NCI-H446 (cell line): ENCODE measurements at places on chromosomes 5 and 9.

- no peak for DNase-seq
These were observed 10.7 kb downstream of the PRUNE2 start for GRCh38 chr9:76895186-76895585.

DNA sequence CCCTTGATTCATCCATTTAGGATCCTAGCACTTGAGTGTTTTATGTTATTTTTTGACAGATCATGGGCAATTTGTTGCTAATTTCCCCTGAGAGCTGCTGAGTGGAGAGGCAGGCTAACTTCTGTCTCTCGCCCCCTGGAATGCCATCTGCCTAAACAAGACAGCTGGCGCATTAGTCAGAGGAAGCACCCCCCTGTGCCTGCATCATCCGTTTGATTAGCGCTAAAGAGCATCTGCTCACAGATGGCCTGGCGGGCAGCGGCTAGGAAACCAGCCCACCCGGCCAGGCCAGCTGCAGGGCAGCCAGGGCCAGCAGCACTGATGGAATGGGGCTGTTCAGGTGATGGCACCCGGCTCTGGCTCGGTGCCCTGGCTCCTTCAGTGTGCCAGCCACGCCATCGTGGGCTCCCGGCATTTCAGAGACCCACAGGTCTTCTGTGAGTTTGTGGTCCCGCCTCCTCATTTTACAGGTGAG, 22.9 kb upstream of the ASS1 start:
- peak; percentile 72 for DNase-seq

DNA sequence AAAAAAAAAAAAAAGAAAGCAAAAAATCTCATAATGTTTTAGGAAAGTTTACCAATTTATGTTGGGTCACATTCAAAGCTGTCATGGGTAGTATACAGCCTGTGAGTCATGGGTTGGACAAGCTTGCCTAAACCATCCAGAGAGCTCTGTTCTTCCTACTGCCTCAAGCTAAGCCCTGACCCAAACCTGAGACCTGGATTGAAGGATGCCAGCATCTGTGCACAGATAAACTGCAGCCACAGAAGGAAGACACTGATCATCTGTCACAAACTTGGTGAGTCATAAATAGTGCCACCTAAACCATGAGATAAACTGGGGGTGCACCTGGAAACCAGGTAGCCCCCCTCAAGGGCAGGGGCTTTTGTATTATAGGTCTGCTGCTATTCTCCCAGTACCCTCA, 31.0 kb downstream of the CSF2 start:
- no peak for DNase-seq

DNA sequence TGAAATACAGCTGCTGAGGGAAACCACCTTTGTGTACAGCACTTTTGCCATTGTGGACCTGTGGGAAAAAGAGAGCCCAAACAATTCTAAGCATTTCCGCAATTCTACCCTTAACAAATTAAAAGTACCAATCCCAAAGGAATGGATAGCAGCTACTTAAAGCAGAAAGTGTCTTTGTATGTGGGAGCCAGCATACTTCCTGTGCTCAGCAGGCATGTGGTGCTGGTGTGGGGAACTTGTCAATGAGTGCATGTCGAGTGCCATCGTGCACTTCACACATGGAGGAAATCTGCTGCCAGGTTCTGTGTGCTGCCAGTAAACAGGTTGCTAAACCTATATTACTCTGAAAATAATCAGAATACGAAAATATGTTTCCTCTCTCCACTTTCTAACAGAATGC, 399.0 kb downstream of the LRRC70 start:
- DNase-seq: no peak

DNA sequence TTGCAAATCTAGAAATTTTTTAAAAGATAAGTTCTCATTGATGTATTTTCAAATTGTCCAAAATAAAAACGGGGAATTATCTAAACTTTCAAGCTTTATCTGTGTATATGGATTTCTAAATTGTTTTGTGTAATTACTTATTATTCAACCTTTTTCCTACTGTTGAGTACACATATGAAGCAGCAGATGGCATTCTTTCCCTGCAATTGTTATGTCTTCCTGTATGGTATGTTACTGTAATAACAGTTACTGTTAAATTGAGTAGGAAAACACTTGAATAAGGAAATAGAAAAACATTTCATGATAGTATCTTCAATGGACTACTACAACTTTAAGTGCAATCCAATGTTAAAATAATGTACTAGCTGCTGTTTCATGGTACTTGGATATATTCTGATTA, 124.8 kb downstream of the RANBP17 start:
- DNase-seq: peak; percentile 19

DNA sequence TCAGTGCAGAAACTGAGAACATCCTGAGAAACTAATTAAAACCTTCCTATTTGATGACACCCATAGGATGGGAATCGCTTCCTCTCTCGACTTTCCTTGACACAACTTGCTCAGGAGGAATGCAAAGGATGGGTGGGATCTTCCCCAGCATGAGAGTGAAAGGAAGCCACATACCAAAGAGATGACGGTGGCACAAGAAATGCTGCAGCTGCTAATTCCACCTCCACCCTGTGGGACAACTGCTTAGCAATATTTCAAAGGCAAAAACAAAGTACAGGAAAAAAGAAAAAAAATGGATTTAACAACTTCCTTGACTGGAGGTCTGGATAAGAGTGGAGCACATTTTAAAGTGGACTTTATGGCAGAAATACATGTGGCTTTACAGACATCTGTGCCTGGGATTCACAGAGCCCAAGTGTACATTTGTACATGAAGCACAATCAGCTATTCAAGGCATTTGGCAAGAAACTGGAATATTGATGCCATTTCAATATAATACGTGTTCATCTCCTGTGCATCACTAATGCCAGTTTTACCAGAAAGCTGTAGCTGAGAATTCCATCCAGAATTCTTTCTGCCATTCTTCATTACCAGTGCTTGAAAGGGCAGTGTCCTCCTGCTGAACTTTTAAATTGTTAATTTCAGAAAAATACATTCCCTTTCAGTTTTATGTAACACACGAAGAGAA, 359.2 kb upstream of the ACTBL2 start:
- DNase-seq: no peak

DNA sequence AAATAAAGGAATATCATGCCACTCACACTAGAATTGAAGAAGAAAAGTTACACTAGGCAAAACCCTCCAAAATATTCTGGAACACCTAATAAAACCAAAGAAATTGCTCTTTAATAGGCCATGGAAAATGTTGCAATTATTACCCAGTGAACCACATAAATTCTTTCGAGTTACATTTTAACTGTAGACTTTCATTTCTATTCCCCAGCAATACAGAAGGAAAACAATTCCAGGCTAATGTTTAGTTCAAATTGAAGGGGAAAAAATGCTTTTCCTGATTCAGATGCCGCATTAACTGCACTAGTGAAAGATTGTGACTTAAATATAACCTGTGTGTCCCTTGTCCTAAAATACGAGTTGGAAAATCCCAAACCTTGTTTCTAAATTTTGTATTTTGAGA, 439.3 kb upstream of the ADAMTS16 start:
- DNase-seq: no peak

DNA sequence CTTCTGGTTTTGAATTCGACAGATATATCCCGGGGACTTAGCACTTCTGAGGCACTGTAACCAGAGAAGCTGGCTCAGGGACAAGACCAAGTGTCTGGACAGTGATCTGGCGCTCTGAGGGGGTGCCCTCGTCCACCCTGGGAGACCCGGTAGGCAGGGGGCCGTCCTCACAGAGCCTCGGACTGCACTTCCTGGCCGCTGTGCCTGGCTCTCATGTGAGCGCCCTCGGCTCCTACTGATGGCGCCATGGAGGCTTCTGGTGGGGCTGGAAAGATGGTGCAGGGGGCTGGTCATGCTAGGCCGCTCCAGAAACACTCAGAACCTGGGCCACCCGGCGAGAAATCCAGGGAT, 18.8 kb upstream of the SLC6A3 start:
- DNase-seq: no peak

DNA sequence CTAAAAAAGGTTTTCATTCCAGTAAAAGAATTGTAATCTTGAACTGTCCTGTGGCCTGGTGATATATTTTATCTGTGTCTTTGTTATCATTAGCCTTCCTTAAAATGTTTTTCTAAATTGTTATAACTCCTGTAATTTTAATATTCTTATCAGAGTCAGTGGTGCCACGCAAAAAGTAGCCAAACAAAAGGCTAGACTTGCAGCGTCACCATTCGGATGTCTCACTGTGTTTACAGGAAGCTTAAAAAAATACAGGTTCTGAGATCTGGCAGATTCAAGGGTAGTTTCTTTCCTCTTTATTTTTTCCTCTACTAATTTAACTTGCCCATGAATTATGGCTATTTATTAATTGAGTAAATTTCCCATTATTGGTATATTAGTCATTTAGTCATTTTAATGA, 362.3 kb downstream of the MAT2B start:
- DNase-seq: no peak

DNA sequence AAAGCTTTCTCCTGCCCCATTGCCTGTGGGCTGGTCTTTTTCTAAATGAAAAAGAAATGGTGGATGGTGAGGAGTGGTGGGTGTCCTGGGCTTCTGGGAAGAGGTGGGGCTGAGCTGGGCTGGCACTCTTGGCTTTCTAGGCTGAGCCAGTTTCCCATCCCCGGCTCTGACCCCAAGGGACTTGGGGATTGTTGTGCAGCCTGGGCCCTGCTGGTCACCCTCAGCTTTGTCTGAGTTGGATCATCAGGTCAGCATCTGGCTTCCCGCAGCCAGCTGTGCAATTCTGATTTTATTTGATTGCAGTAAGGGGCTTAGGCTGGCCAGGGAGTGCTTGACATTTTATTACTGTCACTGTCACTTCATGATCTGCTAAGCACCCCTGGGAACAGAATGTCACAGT, 25.3 kb downstream of the GLRA1 start:
- no peak for DNase-seq

GRCh38 chr5:168755548-168756093, 176.5 kb upstream of the PANK3 start:
- DNase-seq: no peak
